Effector memory CD4-positive, alpha-beta T cell (primary cell): ENCODE measurements at places on chromosomes 2 and 18.
A peak's percentile ranks its signal among the peaks of the same experiment; 100 is the strongest.

GRCh38 chr18:3441290-3441689 lies 8.7 kb upstream of the TGIF1 start:
- no peaks in the 10 kb centered on the region for H3K4me1 ChIP-seq
- DNase-seq: no peak
- H3K27me3 ChIP-seq: no peaks in the 10 kb centered on the region
- H3K4me3 ChIP-seq: no peak overlapping the region

DNA sequence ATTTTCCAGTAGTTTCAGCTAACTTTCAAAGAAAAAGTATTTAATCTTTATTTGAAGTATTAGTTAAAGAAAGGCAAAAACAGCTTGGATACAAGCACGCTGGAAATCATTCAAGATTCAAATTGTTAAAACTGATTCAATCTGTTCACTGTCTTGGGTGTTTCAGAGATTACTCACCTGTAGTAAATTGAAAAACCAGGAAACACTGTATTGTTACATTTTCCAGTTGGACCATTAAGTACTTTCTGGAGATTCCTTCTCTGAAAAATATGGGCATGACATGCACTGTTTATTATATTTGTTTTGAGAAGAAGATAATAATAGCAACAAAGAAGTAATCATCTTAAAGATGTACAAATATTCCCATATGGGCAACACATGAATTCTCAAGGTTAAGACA lies 196.1 kb downstream of the UBE2E3 start:
- no peaks in the 10 kb centered on the region for H3K27me3 ChIP-seq
- no peaks in the 10 kb centered on the region for H3K36me3 ChIP-seq
- DNase-seq: no peak
- no peaks in the 10 kb centered on the region for H3K4me1 ChIP-seq
- no peak overlapping the region for H3K4me3 ChIP-seq

DNA sequence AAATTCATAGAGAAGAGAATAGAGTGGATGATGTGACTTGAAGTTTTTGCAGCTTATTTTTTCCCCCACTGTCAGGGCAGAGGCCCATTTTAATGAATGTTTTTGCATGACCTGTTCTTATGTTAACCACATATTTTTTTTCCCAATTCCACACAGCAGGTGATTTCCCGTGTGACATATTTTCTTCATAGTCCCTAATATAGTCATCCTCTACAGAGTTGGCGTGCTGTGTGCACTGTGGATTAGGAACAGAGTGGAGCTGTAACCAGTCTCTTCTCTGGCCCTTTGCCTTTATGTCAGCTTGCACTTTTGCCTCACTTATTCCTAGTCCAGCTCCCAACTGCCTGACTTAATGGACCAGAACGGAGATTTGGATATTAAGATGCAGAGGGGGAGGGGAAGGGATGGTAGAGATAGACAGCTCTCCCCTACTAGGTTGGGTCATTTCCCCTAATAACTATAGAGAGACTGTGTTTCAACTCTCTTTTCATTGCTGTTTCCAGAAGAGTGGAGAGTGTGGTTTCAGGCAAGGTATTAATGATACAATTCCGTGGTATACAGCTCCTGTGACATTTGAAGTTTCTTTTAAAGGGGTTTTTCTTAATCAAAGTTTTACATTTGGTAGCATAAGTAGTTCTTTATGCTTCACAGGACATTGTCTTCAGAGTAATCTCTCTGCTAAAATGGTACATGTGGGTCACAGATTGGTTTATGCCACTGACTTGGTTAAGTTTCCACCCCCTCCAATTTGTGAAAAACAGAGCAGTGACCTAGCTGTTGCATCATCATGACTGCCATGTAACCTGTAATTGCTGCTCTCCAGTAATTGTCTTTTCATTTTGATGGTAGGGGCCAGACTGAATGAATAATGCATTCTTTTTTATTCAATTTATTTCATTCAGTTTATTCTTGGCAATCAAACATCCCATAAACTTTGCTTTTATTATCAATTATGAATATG lies 161.3 kb downstream of the HAUS1 start:
- peaks cover 3% of the 10 kb centered on the region for H3K36me3 ChIP-seq
- no peaks in the 10 kb centered on the region for H3K4me1 ChIP-seq
- H3K27ac ChIP-seq: no peak overlapping the region
- no peaks in the 10 kb centered on the region for H3K27me3 ChIP-seq
- no peak overlapping the region for H3K4me3 ChIP-seq

DNA sequence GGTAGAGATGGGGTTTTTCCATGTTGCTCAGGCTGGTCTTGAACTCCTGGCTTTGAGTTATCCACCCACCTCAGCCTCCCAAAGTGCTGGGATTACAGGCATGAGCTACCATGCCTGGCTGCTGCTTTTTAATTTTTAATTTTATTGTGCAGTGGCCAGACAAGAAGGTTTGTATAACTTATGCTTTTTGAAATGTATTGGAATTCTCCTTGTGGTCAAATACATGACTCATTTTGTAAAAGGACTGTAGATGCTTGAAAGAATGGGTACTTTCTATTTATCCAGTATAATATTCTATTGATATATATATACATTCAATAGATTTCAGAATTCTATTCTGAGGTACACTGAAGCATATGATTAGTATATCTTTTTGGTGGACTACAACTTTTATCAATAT lies 82.6 kb upstream of the ST3GAL5 start:
- H3K4me3 ChIP-seq: no peak overlapping the region
- H3K27me3 ChIP-seq: no peaks in the 10 kb centered on the region
- H3K36me3 ChIP-seq: no peaks in the 10 kb centered on the region
- no peak overlapping the region for H3K27ac ChIP-seq
- no peaks in the 10 kb centered on the region for H3K4me1 ChIP-seq

DNA sequence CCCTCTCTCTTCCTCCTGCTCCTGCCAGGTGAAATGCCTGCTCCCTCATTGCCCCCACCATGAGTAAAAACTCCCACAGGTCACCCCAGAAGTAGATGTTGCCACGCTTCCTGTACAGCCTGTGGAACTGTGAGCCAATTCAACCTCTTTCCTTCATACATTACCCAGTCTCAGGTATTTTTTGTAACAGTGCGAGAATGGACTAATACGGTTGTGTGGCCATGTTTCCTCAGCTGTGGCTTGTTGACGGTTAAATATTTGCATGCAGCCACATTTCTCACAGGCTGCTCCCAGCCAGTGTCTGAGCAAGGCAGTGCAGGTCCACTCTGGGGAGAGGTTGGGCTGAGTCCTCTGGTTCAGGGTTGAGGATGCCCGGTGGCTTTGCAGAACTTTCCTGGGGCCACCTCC lies 27.8 kb upstream of the COPS8 start:
- DNase-seq: no peak
- no peaks in the 10 kb centered on the region for H3K36me3 ChIP-seq
- H3K4me3 ChIP-seq: no peak overlapping the region
- H3K4me1 ChIP-seq: no peaks in the 10 kb centered on the region

DNA sequence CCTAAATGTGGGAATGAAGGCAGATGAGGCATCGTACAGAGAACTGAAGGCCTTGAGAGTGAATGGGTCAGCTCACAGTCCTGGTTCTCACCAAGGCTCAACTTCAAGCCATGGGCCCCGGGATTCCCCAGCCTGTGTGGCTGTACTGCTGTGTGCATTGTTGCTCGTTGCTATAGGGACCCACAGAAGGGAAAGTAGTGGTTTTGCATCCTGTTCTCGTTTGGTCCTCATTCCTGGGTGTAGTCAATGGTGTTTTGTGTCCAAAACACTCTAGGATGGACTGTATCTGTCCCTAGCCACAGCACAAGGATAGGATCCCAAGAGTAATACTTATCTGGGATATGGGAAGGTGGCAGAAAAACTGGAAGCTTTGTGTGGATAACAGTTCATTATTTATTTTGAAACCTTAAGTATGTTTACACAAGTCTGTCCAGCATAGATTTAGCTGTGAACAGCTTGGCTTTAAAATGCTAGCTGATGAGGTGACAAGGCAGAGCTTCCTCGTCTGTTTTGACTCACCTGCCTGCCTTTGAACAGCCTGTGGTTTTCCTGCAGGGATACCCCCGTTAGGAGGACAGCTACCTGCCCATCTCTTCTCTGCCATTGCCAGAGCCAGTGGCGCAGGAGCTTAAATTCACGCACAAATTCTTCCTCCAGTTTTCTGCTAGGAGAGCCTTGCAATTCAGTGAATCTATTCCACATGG lies 85.0 kb downstream of the WDSUB1 start:
- H3K36me3 ChIP-seq: no peaks in the 10 kb centered on the region
- H3K4me1 ChIP-seq: peaks cover 6% of the 10 kb centered on the region
- no peaks in the 10 kb centered on the region for H3K27me3 ChIP-seq
- H3K4me3 ChIP-seq: no peak overlapping the region
- DNase-seq: no peak

- DNase-seq: no peak
- H3K27ac ChIP-seq: no peak overlapping the region
- H3K4me1 ChIP-seq: no peaks in the 10 kb centered on the region
- no peaks in the 10 kb centered on the region for H3K36me3 ChIP-seq
- H3K4me3 ChIP-seq: no peak overlapping the region
Observed at GRCh38 chr2:169285531-169286235, 76.7 kb downstream of the LRP2 start.

- peak overlapping the region; percentile 53 for H3K4me3 ChIP-seq
- peaks cover 32% of the 10 kb centered on the region for H3K4me1 ChIP-seq
- peaks cover 57% of the 10 kb centered on the region for H3K27me3 ChIP-seq
- H3K27ac ChIP-seq: no peak overlapping the region
- DNase-seq: no peak
- no peaks in the 10 kb centered on the region for H3K36me3 ChIP-seq
Observed at GRCh38 chr2:26848336-26849055, 564 bp downstream of the DPYSL5 start.

GRCh38 chr2:135796606-135797005 lies 40.4 kb downstream of the LCT start:
- DNase-seq: no peak
- H3K4me3 ChIP-seq: no peak overlapping the region
- no peak overlapping the region for H3K27ac ChIP-seq
- H3K27me3 ChIP-seq: no peaks in the 10 kb centered on the region

DNA sequence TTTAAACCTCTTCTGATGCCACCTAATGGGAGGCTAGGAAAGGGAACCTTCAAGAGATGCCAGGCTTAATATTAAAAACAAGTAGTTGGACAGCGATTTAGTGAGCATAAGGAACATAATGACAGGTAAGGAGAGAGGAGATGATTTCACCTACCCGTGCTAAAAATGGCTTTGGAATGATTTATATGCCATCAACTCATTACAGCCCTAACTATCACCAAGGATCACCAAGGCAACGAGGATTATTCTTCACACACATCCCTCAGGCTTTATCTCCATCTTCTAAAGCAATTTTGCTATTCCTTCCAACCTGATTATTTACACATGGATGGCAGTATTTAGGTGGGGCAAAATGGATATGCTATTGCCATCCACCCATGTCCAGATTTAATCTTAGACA lies 237.8 kb downstream of the DCC start:
- no peaks in the 10 kb centered on the region for H3K27me3 ChIP-seq
- no peaks in the 10 kb centered on the region for H3K36me3 ChIP-seq
- H3K4me3 ChIP-seq: no peak overlapping the region
- H3K27ac ChIP-seq: no peak overlapping the region
- DNase-seq: no peak
- H3K4me1 ChIP-seq: no peaks in the 10 kb centered on the region

DNA sequence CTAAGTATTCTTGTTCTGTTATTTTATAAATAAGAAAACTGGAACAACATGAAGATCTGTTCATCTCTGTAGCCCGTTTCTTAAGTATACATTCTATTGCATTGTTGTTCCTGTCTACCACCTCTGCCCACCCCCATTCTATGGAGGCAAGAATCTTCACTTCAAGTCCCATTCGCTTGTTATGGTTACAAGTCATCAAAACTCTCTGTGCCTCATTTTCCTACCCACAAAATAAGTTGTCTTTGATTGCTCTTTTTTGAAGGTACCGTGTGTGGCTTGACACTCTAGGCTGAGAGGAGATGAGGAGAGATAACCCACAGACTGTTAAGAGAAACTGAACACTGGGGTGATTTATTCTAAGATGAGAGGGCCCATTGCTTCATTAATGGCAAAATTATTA lies 2.9 kb upstream of the EVA1A start:
- H3K27ac ChIP-seq: no peak overlapping the region
- DNase-seq: no peak
- H3K36me3 ChIP-seq: no peaks in the 10 kb centered on the region
- H3K4me1 ChIP-seq: peaks cover 6% of the 10 kb centered on the region
- H3K4me3 ChIP-seq: no peak overlapping the region
- H3K27me3 ChIP-seq: no peaks in the 10 kb centered on the region

DNA sequence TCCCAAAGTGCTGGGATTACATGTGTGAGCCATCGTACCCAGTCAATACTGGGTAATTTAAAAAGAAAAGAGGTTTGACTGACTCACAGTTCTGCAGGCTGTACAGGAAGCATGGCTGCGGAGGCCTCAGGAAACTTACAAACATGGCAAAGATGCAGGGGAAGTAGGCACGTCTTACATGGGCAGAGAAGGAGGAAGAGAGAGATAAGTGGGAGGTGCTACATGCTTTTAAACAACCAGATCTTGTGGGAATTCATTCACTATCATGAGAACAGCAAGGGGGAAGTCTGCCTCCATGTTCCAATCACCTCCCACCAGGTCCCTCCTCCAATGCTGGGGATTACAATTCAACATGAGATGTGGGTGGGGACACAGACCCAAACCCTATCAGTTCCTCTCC lies 192.5 kb downstream of the ATAD2B start:
- no peak for DNase-seq
- no peak overlapping the region for H3K27ac ChIP-seq
- no peaks in the 10 kb centered on the region for H3K27me3 ChIP-seq

DNA sequence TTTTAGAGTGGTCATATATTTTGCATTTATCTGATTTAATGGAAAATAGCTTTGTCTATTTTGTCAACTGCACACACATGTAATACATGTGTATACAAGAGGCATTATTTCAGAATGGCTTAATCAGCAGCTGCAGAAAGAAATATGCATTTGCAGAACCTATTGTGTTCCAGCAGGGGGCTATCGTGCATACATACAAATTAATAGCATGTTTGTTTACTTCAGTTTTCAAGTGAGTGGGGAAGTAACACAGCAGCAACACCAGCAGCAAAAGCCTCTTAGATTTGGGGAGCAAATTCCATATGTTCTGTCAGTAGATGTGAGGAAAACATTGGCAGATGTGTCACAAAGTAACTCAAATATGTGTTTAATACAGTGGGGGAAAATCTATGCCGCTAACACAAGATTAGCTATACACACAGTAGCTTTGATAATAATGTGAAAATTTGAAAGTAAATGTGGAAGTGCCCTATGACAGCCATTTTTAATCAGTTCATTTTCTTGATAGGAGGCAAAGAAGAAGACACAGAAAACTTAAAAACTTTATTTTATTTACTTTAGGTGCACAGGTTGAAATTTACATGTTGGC lies 218.1 kb downstream of the WDR7 start:
- no peaks in the 10 kb centered on the region for H3K36me3 ChIP-seq
- DNase-seq: no peak
- H3K4me1 ChIP-seq: no peaks in the 10 kb centered on the region
